Hematopoietic multipotent progenitor cell (in vitro differentiated cells): ENCODE measurements at places on chromosomes 12 and 14.
A peak's percentile ranks its signal among the peaks of the same experiment; 100 is the strongest.

DNA sequence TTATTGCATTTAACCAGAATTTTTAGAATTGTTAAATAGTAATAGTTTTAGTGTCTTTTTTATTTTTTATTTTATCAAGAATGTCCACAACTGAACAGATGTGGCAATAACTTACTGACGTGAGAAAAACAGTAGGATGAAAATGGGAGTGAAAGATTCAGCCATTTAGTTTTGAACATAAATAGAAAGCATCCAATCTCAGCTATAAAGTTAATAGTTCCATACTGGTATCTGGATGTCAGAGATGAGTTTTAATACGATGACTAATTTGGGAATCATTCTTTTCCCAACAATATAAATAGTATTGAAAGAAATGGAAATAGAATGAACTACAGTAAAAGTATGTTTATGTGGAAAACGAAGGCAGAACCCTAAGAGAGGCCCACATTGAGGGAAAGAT is 159.4 kb downstream of the EPS8 start:
- no peak for DNase-seq

GRCh38 chr14:26896447-26896846 is 298.6 kb upstream of the NOVA1 start:
- no peak for DNase-seq

GRCh38 chr12:46590991-46591703 is 218.6 kb upstream of the SLC38A2 start:
- DNase-seq = no peak

- DNase-seq = no peak
These were observed 80.6 kb upstream of the DAAM1 start for GRCh38 chr14:59107819-59108218.

- no peak for DNase-seq
These were observed 619 bp downstream of the ERC1 start for GRCh38 chr12:991350-992333.

DNA sequence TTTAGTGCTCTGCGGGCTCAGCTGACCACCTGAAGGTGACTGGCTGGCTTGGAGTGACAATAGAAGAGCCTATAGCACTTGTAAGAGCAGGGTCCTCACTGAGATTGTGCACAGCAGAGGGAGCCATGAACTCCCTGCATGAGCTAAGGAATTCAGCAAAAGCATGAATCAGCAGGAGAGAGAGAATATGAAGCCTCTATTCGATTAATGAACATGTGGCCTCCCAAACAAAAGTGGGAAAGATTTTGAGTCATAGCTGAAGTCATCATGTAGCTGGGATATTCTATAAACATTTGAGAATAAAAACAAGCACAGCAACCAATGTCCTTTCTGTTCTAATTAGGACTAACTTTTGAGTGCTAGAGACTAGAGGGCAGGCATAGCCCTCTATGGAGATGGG is 626.6 kb downstream of the DIO2 start:
- no peak for DNase-seq

DNA sequence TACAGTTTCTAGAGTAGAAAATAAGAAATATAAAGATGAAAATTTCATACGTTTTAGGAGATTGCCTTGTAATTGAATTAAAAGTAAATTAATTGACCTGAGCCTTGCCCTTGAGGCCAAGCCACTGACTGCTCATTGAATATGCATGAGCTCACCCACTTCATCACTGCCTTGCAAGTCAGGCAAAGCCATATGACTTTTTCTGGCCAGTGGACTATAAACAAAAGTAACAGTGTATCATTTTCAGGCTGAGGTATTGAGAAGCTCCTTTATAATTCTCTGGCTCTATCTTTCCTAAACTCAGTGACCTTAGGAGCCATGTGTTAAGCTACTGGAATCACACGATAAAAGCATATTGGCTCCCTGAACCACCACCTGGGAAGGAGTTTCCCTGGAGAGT is 369.3 kb downstream of the NUAK1 start:
- no peak for DNase-seq

GRCh38 chr12:104334581-104334980 is 31.0 kb downstream of the EID3 start:
- DNase-seq = no peak

DNA sequence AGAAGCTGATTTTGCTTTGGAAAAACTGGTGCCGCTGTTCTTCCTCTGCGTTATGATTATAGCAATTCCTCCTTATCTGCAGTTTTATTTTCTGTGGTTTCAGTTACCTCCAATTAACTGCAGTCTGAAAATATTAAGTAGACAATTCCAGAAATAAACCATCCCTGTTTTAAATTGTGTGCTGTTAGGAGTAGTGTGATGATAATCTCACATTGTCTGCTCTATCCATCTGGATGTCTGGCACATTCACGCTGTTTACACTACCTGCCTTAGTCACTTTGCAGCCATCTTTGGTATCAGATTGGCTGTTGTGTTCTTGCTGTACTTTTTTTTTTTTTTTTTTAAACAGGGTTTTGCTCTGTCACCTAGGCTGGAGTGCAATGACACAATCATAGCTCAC is 141.0 kb downstream of the GRIP1 start:
- no peak for DNase-seq

DNA sequence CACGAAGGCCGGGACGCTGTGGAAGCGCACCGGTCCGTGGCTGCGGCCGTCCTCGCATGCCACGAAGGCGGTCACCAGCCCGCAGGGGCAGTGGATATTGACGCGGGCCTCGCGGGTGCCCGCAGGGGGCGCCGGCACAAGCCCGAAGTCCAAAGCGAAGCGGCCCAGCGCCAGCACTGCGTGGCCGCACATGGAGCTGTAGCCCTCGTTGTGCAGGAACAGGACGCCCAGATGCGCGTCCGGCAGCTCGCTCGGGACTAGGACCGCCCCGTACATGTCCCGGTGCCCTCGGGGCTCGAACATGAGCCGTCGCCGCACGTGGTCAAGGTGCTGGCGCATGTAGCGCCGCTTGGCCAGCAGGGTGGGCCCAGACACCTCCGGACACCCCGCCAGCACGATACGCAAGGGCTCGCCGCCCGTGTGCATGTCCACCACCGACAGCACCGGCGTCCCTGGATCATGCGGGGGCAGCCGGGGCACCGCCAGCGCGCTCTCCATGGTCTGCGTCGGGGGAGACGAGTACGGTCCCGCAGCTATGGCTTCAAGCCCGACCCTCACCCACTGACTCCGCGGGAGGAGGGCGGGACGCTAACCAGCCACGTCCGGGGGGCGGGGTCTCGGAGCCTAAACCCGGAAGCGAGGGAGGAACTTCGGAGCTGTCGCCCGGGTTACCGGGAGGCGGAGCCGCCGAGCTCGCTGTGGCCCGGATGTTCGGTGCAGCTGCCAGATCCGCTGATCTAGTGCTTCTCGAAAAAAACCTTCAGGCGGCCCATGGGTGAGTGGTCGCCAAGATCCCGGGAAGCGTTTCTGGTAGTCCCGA is at the start of the genes JKAMP and L3HYPDH:
TSS of gene JKAMP (plus strand) at position 699 of the 820 bp plus-strand sequence. CDS start at position 772, 73 bp downstream.
TSS of gene L3HYPDH (minus strand) at position 590 of the 820 bp plus-strand sequence. CDS start at position 498, 92 bp downstream.
- DNase-seq = peak; percentile 97

- DNase-seq = no peak
These were observed 25.0 kb upstream of the GSG1 start for GRCh38 chr12:13128291-13128965.

DNA sequence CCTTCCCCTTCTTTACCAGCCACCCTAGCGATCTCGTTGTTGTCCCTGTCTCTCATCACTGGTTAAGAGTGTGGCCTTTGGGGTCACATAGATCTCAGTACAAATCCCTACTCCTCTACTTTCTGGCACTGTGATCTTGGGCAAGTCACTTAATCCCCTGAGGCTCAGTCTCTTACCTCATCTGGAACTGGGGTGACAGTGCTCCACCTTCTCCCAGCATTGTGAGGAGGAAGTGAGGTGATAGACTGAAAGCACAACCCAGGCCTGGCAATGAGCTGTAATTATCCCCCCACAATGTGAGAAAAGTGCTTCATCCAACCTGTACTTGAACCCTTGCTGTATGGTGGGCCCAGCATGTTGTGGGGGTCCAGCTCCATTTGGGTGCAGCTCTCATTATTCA is 48.0 kb downstream of the IRAK3 start:
- DNase-seq = no peak

DNA sequence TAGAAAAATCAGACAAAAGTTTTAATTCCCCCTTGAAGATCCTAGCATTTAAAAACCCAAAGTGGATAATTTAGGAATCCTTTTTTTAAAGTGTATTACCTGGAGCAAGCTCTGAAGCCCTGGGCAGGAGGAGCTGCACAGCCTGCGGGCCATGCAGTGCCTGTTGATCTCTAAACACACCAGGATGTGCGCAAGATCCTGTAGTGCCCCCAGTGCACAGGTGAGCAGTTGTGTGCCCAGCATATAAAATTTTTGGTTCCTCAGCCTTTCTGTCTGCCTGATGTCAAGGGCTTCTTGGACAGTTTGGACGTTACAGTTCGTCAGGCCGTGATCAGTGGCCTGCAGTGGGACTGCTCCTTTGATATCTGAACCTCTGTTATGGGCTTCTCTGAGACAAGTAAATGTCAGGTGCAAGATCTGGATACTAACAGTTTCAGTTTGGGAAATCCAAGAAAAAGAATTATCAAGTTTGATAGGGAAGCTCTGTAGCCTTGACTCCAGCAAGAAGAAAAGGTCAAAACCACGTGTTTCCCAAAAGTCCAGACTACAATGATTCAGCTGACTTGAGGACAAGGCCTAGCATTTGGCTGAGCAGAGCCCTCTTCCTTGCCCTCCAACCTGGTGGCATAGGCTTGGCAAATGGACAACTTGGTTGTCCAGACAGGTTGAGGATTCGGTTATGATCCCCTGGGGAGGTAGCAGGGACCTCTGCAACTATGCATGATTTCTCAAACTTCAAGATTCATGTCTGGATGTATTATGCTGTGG is 1.0 kb downstream of the ATXN7L3B start:
- peak; percentile 34 for DNase-seq

- no peak for DNase-seq
These were observed 5.3 kb upstream of the RAB35 start for GRCh38 chr12:120121766-120122293.

- no peak for DNase-seq
These were observed 26.4 kb upstream of the BATF start for GRCh38 chr14:75495882-75496281.
